Endothelial cell of umbilical vein (primary cell): ENCODE measurements at places on chromosomes 7 and 10.

DNA sequence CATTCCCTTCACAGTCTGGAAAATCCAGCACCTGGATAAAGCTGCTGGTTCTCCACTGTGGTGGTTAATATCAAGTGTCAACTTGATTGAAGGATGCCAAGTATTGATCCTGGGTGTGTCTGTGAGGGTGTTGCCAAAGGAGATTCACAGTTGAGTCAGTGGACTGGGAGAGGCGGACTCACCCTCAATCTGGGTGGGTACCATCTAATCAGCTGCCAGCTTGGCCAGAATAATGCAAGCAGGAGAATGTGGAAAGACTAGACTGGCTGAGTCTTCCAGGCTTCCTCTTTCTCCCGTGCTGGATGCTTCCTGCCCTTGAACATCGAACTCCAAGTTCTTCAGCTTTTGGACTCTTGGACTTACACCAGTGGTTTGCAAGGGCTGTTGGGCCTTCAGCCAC is 48.4 kb downstream of the C10orf143 start:
- no peak overlapping the region for H3K4me3 ChIP-seq
- H3K36me3 ChIP-seq, result no peaks in the 10 kb centered on the region
- no peaks in the 10 kb centered on the region for H3K27me3 ChIP-seq
- no peaks in the 10 kb centered on the region for H3K4me1 ChIP-seq
- DNase-seq, result no peak
- no peak overlapping the region for H3K27ac ChIP-seq

- H3K4me3 ChIP-seq, result no peak overlapping the region
- no peaks in the 10 kb centered on the region for H3K27me3 ChIP-seq
- DNase-seq, result no peak
- no peaks in the 10 kb centered on the region for H3K36me3 ChIP-seq
- H3K4me1 ChIP-seq, result peaks cover 8% of the 10 kb centered on the region
- peak overlapping the region; percentile 1 for H3K27ac ChIP-seq
Observed at GRCh38 chr7:90736968-90737939, 141.1 kb downstream of the CDK14 start.

- H3K4me1 ChIP-seq, result peaks cover 21% of the 10 kb centered on the region
- H3K4me3 ChIP-seq, result no peak overlapping the region
- H3K27ac ChIP-seq, result peak overlapping the region; percentile 42
- H3K36me3 ChIP-seq, result no peaks in the 10 kb centered on the region
Observed at GRCh38 chr7:130960208-130960988, 226.4 kb upstream of the KLF14 start.

DNA sequence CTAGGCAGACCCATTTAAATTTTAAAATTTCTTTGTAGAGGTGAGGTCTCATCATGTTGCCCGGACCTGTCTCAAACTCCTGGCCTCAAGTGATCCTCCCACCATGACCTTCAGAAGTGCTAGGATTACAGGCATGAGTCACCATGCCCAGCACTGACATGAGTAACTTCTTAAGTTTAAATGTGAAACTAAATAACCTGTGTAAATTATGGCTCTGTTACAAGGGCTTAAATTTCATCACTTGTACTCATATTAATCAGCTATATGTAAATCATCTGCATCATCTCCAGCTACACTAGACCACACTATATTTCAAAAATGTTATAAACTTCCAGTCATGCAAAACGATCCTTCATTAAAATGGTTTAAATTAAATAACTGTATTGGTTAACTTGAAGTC is 56.1 kb downstream of the ATAD1 start:
- peaks cover 29% of the 10 kb centered on the region for H3K4me1 ChIP-seq
- no peaks in the 10 kb centered on the region for H3K27me3 ChIP-seq
- no peak overlapping the region for H3K4me3 ChIP-seq
- peaks cover 5% of the 10 kb centered on the region for H3K36me3 ChIP-seq
- H3K27ac ChIP-seq, result no peak overlapping the region

DNA sequence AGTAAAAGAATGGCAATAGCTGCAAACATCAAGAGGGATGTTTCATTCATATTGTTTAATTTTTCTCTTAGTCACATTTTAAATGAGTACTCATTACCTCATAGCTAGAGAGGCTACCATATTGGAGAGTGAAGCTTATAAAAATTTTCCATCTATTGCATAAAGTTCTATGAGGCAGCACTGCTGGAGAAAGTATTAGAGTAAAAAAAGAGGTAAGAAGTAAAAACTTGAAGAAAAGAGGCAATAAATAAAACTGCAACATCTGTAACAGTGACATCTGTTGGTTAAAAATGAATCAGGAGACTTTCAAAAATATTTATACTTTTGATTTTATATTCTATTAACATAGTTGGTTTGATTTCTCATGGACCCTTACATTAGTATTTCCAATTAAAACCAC is 284.5 kb upstream of the SEMA3D start:
- no peaks in the 10 kb centered on the region for H3K27me3 ChIP-seq
- no peak overlapping the region for H3K27ac ChIP-seq
- no peak for DNase-seq
- H3K4me1 ChIP-seq, result no peaks in the 10 kb centered on the region

GRCh38 chr10:133399123-133399601 is 5.2 kb downstream of the MTG1 start:
- no peaks in the 10 kb centered on the region for H3K27me3 ChIP-seq
- DNase-seq, result no peak
- no peak overlapping the region for H3K4me3 ChIP-seq
- H3K4me1 ChIP-seq, result peaks cover 2% of the 10 kb centered on the region

DNA sequence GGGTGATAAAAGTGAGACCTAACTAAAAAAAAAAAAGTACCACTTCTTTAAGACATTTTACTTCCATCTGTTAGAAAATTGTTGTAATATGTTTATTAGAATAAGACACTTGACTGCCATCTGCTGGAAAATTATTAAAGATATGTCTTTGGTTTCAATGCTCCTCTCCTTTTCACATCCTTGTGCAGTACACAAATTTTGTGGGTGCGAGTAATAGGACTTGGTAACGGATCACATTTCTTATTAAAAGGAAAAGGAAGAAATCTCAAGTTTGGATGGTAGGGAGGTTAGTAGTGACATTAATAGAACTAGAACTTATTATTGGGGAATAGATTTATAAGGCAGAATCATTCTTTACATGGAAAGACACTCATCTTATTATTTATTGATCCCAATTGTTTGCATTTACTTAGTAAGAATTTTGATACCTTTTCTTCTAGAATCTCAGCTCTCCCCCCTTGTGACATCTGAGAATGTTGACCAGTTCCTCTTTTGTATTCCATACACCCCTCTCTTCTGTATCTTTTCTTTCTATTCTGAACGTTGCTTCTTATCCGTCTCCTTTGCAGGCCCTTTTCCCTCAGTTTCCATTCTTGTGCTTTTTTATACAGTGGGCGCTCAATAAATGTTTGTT is 43.0 kb upstream of the RPA3 start:
- peak overlapping the region; percentile 40 for H3K4me3 ChIP-seq
- no peak overlapping the region for H3K27ac ChIP-seq
- no peaks in the 10 kb centered on the region for H3K27me3 ChIP-seq
- no peaks in the 10 kb centered on the region for H3K36me3 ChIP-seq

GRCh38 chr10:44865289-44865671 is 45.9 kb upstream of the TMEM72 start:
- no peaks in the 10 kb centered on the region for H3K36me3 ChIP-seq
- no peak overlapping the region for H3K27ac ChIP-seq
- peaks cover 5% of the 10 kb centered on the region for H3K4me1 ChIP-seq

- no peaks in the 10 kb centered on the region for H3K36me3 ChIP-seq
- DNase-seq, result no peak
- no peaks in the 10 kb centered on the region for H3K4me1 ChIP-seq
- H3K4me3 ChIP-seq, result no peak overlapping the region
Observed at GRCh38 chr10:35353805-35354204, 17.5 kb downstream of the CCNY start.

DNA sequence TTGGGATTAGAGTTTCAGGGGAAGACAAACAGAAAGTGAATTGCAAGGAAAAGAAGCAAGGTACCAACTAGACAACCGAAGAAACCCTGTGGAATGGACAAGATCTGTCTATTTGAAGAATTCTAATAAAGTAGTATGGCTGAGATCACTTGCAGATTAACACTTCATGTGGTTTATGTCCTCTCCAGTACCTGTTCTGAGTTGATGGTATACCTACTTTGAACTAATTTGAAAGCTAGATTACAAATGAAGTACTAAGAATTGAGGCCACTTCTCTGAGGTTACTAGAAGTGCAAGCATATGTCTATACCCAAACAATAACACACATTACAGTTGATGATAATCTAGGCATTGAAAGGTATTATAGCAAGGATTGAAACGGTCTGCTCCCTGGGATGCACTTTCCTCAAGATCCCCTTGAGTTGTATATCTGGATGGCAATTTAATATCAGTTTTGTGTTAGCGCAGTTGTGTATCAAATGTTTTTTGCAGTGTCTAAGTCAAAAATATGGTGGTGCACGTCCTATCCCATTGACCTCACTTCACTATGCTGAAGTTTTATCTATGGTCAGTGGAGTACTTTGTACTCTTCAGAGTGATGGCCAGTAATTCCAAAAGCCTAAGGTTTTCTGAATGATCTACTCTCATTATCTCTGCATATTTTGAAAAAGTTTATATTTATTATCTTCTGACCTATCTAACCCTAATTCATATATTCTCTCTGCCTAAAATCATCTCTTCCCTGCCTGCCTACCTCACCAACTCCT is 25.9 kb downstream of the ZNF277 start:
- DNase-seq, result no peak
- H3K27ac ChIP-seq, result no peak overlapping the region
- H3K4me3 ChIP-seq, result no peak overlapping the region
- no peaks in the 10 kb centered on the region for H3K36me3 ChIP-seq

GRCh38 chr10:3432081-3432825 is 259.7 kb upstream of the PITRM1 start:
- no peaks in the 10 kb centered on the region for H3K36me3 ChIP-seq
- no peak overlapping the region for H3K27ac ChIP-seq
- DNase-seq, result no peak

DNA sequence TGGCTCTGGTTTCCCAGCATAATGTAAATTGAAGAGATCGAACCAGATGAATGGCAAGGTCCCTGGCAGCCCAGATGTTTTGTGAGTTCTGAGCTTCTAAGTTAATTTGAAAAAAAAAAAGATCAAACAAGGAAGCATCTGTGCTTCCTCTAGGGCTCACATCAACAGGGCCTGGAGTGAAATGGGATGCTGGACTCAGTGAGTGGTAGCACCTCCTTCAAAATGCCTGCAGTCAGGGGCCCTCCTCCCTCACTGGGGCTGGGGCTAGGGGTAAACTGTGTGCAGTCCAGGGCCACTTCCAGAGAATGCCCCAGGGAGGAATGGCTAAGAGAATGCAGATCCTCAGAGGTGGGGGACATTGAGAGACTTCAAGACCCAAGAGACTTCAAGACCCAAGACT is 6.0 kb upstream of the CUEDC2 start:
- DNase-seq, result no peak
- H3K4me1 ChIP-seq, result no peaks in the 10 kb centered on the region
- no peak overlapping the region for H3K27ac ChIP-seq
- no peak overlapping the region for H3K4me3 ChIP-seq

- H3K4me1 ChIP-seq, result peaks cover 14% of the 10 kb centered on the region
- no peak overlapping the region for H3K27ac ChIP-seq
- H3K4me3 ChIP-seq, result no peak overlapping the region
Observed at GRCh38 chr10:50415292-50415691, 164.0 kb upstream of the ASAH2 start.

- DNase-seq, result no peak
- H3K4me3 ChIP-seq, result no peak overlapping the region
- H3K27me3 ChIP-seq, result peaks cover 3% of the 10 kb centered on the region
- no peak overlapping the region for H3K27ac ChIP-seq
Observed at GRCh38 chr10:42177077-42177792, 461.1 kb downstream of the ZNF33B start.

- no peaks in the 10 kb centered on the region for H3K27me3 ChIP-seq
- no peak overlapping the region for H3K4me3 ChIP-seq
- no peak for DNase-seq
- H3K27ac ChIP-seq, result no peak overlapping the region
- H3K36me3 ChIP-seq, result no peaks in the 10 kb centered on the region
Observed at GRCh38 chr7:39069896-39070881, 92.5 kb downstream of the POU6F2 start.

DNA sequence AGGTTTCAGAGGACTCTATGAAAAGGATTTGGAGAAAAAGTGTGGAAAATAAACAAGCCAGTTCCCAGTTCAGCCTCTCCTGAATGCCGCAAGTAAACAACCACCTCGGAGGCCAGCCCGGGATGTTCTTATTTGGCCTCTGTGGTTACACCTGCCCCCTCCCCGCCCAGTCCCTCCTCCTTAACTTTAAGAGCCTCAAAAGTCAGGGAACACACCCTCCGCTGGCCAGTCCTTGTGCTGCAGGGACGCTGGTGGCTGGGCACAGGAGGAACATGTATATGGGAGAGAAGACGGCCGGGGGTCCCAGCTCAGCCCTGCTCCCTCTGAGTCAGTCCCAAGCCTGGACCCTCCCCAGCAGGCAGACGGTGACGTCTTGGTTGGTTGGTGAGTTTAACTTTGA is 6.1 kb downstream of the CHST3 start:
- H3K27ac ChIP-seq, result no peak overlapping the region
- no peaks in the 10 kb centered on the region for H3K27me3 ChIP-seq
- H3K4me1 ChIP-seq, result peaks cover 22% of the 10 kb centered on the region
- no peak overlapping the region for H3K4me3 ChIP-seq
- H3K36me3 ChIP-seq, result no peaks in the 10 kb centered on the region
- DNase-seq, result no peak

- no peaks in the 10 kb centered on the region for H3K36me3 ChIP-seq
- DNase-seq, result no peak
- H3K4me1 ChIP-seq, result no peaks in the 10 kb centered on the region
- H3K4me3 ChIP-seq, result no peak overlapping the region
Observed at GRCh38 chr7:66403564-66403963, 198.4 kb downstream of the TPST1 start.

- H3K4me3 ChIP-seq, result no peak overlapping the region
- H3K27ac ChIP-seq, result no peak overlapping the region
- H3K4me1 ChIP-seq, result peaks cover 50% of the 10 kb centered on the region
- H3K27me3 ChIP-seq, result no peaks in the 10 kb centered on the region
Observed at GRCh38 chr10:69323622-69324021, 45.3 kb downstream of the HK1 start.

- H3K27ac ChIP-seq, result no peak overlapping the region
- H3K4me1 ChIP-seq, result no peaks in the 10 kb centered on the region
- H3K27me3 ChIP-seq, result no peaks in the 10 kb centered on the region
- H3K36me3 ChIP-seq, result no peaks in the 10 kb centered on the region
- H3K4me3 ChIP-seq, result no peak overlapping the region
- no peak for DNase-seq
Observed at GRCh38 chr7:31067491-31067890, 15.4 kb downstream of the ADCYAP1R1 start.

GRCh38 chr7:6074612-6075380 is 43.6 kb downstream of the ANKRD61 start:
- DNase-seq, result no peak
- no peak overlapping the region for H3K27ac ChIP-seq
- H3K36me3 ChIP-seq, result no peaks in the 10 kb centered on the region
- H3K4me3 ChIP-seq, result no peak overlapping the region
- no peaks in the 10 kb centered on the region for H3K4me1 ChIP-seq
- no peaks in the 10 kb centered on the region for H3K27me3 ChIP-seq
